Glutamatergic neuron (in vitro differentiated cells): ENCODE measurements at places on chromosomes 5 and 9.

DNA sequence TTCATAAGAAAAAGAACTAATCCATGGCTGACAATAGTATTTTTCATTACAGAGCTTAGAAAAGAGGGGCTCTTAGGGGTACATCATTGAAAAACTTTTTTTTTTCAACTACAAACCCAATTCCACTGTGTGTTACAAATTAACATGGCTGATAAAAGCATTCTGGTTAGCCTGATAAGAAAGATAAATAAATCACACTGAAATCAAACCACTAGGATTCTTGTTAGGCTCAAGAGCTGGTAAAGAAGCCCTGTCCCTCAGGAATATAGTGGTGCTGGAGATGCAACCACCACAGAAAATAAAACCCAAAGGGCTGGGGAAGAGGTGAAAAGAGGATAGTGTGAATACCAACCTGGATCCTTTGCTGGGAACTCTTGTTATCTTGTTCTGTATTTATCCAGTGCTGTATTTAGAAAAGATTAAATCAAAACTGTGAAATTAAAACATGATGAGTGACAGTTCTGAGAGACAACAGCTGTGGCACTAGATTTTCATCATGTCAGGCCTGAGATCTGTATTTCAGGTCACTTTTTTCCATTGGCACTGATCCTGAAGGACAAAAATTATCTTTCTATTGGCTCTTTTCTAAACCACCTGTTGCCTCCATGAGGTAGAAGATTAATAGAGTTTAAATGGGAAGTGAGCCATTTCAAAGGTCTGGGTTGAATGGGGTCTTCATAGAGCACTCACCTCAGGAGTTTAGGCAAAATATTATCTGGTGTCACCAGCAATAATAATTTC, 118.6 kb downstream of the ARRDC3 start:
- no peak for DNase-seq

DNA sequence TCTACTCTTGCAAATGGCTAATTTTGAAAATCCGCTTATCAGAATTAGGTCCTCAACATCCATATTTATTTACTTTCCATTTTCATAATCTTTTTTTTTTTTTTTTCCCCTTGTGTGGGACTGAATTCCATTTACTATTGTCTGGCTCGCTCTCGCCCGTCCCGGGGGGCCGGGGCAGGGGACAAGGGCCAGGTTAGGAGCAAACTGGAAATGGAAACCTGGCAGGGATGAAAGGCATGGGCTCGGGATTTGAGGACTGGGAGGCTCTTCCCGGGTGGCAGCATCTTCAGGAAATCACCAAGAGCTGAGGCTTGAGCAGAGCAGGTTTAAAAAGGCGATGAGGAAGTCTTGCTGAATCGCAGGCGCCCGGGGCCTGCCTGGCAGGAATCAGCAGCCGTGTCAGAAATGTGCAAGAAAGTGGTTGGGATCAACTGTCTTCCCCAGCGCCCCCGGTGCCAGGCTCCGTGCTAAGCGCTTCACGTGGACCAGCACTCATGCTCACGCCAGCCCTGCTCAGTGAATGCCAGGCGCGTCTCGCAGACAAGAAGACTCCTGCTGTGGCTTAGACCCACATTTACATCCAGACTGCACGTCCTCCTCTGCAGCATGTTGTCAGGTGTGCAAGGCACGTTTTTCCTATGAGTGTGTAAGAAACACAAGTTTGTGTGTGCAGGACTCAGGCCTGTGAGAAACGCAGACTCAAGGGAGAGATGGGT, 66.3 kb upstream of the UNC5A start:
- DNase-seq = no peak

- DNase-seq = no peak
Measured at GRCh38 chr5:135100431-135100830, 66.4 kb upstream of the PITX1 start.

DNA sequence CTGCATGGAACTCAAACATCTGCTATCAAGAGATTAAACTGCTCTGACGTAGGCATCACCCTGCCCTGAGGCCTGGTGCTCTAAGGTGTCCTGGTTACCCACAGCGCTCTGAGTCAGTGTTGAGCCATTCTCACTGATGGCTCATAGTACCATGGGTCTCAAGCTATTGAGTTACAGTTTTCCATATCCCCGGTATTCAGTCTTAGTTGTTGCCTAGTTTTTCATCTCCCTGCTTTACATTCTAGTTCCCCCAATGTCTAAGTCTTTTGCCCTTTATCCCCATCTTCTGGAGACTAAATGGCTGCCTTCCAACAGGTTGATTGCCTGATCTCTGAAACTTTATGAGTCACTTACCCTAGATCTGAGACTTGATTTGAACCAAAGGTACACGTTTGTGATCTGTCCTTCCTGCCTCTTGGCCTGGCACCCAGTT, 161.2 kb upstream of the PTGER4 start:
- DNase-seq = no peak

DNA sequence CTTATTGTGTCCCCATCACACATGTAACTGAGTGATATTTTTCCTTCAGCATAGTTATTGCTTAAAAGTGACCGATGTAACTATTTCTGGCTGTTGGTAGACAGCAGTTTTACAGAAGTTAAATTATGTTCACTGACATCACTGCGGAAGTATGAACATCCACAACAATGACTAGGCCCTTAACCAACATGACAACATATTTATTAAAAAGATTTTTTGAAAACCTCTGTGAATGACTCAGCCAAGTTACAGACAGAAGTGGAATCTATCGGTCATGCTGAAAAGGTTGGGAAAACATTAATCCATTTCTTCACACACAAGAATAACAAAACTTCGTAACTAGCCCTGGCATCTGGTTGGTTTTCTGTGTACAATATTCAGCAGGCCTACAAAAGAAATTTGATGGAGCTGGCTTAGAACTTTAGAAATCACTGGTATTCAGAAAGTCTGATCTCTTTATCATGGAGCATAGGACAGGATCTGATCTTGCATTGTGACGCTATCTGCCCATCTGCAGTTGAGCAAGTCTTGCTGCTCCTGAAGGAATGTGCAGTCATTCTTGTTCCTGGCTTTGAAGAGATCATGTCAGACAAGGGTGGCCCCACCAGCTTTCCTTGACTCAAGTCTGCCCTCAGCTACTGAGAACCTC, 6.5 kb downstream of the GLIS3 start:
- DNase-seq = no peak

DNA sequence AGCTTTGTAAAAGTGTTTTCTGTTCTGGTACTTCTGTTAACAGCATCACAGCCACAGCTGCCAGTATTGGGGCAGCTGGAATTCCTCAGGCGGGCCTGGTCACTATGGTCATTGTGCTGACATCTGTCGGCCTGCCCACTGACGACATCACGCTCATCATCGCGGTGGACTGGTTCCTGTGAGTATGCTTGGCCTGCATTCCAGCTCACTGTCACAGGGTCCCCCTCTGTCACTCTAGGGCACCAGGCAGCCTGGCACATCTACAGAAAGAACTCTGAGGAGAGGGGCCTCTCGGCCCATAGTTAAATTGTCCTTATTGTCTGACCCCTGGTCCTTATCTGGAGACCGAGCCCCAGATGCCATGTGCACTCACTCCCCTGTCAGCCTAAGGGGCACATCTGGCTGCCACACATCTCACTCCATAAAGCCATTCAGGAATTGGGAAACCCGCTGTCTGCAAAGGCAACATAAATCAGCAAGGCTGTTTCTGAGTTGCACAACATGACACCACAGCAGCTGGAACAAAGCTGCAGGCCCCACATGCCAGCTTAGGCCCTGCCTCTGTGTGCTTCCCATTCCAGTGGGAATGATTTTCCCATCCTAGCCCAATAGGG, 77.5 kb downstream of the SLC1A3 start:
- DNase-seq = peak; percentile 33

GRCh38 chr5:159026781-159027180, 72.9 kb downstream of the EBF1 start:
- DNase-seq = no peak

DNA sequence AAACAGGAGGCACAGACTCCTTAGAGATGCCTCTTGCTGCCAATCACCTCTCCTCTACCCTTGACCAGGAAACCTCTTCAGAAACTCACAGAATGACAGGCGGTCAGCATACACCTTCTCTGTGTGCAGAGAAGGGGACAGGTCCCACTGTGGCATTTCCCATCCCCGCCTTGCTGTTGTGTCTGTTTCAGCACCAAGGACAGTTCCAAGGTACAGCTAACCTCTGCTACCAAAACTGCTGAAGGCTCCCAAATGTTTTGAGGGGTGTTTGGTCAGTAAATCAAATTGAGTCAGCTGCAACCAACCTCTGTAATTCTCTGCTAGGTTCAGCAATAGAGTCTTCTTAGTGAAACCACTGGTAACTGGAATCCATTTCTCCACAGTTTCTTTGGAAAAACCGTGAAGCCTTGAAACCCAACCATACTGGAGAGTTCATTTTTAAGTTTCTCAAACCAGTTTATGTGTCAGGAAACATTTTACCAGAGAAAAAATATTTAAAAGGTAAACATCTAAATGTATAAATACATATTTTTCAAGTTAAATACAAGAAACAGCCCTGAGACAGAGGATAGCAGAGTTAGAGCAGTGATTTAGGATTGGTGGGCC, 122.0 kb downstream of the DRD1 start:
- no peak for DNase-seq

DNA sequence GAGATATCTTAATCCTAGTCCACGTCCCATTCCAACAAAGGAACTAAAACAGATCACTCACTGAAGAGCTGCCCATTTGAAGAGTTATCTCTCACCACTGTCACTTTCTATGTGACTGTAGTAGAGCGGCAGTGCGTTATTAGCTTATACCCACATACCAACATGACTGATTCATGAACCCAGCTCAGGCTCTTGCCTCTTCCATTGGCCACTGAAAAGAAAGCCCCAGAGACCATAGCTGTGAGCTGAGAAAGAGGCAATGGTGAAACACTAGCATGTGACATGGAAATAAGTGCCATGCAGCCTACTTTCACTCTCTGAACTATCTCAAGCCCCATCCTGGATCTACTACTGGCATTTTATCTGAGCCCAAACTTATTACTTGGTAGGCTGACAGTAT, 151.7 kb upstream of the MOCS2 start:
- DNase-seq = no peak

DNA sequence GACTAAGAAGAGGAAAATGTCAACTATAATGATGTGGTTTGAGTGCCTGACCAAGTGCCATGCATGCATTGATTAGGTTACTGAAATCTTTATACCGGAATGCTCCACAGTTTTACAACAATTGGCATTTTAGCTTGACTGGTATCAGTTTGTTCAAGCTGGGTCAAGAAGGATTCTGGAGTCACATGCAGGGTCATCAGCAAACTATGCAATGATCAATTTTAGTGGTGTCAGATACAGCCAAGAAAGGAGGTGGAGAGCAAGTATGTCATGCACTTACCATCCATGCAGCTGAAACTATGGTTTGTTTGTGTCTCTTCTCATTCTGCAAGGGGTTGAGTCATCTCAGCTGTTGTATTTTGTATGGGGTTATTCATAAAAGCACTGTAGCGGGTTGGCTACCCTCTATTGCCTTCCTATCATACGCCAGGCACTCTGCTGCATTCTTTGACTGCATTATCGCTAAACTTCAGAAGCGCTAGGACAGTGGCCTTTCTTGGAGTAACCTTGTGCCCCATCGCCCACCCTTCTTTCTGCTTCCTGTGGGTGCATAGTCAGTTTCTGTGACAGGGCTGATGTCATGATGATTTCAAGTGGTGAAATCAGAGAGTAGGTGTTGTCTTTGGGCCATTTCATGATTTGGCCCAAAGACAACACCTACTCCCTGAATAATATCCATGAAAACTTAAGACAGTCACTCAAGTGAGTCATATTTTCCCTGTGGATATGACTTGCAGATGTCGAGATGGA, 145.4 kb downstream of the MTX3 start:
- no peak for DNase-seq

DNA sequence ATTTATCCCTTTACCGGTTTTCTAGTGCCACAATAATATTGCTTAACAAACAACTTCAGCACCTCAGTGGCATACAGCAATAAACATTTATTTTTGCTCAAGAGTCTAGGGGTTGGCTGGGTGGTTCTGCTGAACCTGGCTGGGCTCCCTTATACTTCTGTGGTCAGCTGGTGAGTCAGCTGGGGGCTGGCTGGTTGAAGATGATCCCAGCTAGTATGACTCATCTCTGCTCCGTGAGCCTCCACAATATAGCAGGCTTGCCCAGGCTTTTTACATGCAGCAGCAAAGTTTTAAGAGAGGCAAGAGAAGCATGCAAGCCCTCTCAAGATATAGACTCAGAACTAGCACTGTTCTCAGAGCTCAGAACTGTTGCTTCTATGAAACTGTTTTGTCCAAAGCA, 523.5 kb upstream of the CLINT1 start:
- DNase-seq = no peak

GRCh38 chr9:132348676-132349075, 6.1 kb downstream of the SETX start:
- no peak for DNase-seq

DNA sequence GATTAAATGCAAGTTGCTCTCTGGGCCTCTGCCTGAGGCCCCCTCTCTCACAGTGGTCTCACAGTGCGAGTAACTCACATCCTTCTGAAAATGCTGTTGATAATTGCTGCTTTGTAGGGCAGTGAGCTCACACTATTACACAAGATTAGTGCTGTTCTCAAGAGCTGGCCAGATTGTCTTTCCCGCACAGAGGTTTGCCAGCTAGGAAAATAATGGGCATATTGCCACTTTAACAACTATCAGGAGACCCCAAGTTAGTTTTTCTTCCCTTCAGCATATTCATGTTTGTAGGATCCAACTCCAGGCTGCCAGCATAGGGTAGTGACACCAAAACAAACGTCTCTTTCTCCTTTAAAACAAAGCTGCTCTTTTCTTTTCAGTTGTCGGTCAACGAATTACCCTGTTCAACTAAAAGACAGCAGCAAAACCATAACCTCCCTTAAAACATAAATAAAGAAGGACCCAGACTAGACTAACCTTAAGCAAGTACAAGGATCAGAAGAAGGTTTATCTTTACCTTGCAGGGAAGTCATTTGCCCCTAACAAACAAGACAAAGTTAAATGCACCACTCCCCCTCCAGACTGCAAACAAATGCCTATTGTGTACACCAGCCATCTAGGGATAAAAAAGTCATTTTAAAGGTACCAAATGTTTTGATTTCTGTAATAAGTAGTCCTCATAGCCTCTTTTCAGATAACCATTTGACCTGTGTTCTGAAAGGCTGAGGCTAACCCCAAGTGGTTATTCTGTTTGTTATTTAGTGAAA, 91.4 kb downstream of the VCAN start:
- no peak for DNase-seq

DNA sequence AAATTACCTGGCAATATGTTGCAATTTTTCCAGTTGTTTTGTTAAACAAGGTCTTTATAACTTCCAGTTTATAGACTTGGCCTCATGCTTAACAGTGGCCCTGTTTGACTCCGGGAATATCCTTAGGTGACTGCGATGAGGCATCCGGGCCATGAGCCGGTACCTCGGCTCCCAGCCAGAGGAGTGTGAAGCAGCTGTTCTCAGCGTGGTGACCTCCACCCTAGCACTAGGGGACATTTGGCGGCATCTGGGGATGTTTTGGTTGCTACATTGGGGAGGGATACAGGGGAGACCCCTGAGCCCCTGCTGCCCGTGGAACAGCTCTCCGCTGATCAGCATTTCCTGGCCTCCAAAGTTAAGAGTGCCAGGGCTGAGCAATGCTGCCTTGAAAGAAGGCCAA, 533.4 kb downstream of the IRX1 start:
- no peak for DNase-seq
